ENCODE measurements at places on chromosomes 1 and 21. TPM values are rescaled to one million over a fixed set of nuclear protein-coding genes. Genes with fewer than 3 reads are reported as not detected.

DNA sequence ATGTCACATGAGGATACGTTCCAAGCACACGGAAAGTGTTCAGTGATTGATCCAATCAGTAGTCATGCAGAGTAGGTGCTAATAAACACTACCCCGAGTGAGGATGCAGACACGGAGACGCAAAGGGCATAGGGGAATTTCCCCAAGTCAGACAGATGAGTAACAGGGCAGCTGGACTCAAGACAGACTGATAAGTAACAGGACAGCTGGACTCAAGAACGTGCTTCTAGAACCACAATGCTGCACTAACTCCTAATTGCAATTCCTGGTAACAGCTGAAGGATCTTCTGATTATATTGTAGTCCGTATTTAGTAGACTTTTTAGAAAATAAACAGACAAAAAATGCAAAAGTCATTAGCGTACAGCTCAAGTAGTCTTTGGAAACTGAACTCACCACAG is 1.9 kb upstream of the OR2T10 start:
- H3K27ac ChIP-seq: no peak overlapping the region
- no peak overlapping the region for H3K4me3 ChIP-seq

DNA sequence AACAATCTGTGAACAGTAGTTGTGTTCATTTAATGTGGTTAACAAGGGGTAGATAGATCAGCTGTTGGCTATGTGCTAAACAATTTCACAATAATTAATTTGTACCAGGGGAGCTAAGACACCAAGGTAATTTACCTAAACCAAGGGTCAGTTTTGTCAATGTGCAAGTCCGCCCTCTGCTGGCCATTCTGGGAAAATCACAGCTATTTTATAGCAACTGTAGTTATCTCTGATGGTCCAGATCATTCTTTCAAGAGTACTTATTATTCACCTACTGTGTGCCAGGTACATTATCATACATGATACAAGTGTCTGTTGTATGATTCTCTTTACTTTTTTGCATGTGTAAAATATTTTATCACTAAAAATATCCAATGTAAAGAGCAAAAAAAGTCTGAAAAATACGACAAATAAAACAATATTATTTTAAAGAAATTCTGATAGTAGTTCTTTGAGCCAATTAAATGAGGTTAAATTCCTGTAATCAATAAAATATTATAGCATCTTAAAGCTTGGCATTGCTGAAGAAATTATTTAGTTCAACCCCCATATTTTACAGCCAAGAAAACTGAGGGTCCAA is 312.3 kb upstream of the FAM78B start:
- H3K4me3 ChIP-seq: no peak overlapping the region
- no peaks in the 10 kb centered on the region for H3K27me3 ChIP-seq
- H3K4me1 ChIP-seq: no peaks in the 10 kb centered on the region
- DNase-seq: peak; percentile 17

TSPAN2 gene
- total RNA-seq: 1.3 TPM

- H3K27ac ChIP-seq: no peak overlapping the region
- DNase-seq: no peak
- no peaks in the 10 kb centered on the region for H3K36me3 ChIP-seq
- H3K4me3 ChIP-seq: no peak overlapping the region
These were observed 350.2 kb downstream of the ZNF326 start for GRCh38 chr1:90344963-90345730.

Measured in CD8-positive, alpha-beta memory T cell (primary cell).